ENCODE measurements at places on chromosomes 5 and 9. TPM values are rescaled to one million over a fixed set of nuclear protein-coding genes. Genes with fewer than 3 reads are reported as not detected.

The ANKRD31 gene
- 0.29 TPM for total RNA-seq

DNA sequence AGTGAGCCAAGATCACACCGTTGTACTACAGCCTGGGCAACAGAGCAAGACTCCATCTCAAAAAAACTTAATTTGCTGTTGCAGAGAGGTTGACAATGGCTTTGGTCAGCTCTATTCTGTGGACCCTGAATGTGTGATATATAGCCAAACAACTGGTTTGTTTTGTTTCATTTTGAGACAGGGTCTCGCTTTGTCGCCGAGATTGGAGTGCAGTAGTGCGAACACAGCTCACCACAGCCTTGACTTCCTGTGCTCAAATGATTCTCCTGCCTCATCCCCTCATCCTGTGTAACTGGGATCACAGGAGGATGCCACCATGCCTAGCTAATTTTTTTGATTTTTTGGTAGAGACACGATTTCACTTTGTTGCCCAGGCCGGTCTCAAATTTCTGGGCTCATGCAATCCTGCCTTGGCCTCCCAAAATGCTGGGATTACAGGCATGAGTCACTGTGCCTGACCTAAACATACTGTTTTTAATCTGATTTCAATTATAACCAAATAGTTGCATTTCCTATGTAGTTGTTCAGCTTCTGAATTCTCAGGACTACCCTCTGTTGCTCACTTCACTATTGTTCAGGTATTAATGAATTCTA is 9.8 kb downstream of the RNF183 start:
- H3K36me3 ChIP-seq, result peaks cover 45% of the 10 kb centered on the region
- no peak overlapping the region for H3K4me3 ChIP-seq
- H3K27me3 ChIP-seq, result no peaks in the 10 kb centered on the region
- DNase-seq, result no peak
- no peak overlapping the region for H3K27ac ChIP-seq

GRCh38 chr5:68265822-68266395 is 50.4 kb downstream of the PIK3R1 start:
- no peaks in the 10 kb centered on the region for H3K36me3 ChIP-seq
- no peaks in the 10 kb centered on the region for H3K27me3 ChIP-seq
- peak overlapping the region; percentile 51 for H3K27ac ChIP-seq
- peak overlapping the region; percentile 5 for H3K4me3 ChIP-seq
- peak; percentile 61 for DNase-seq

GRCh38 chr5:127950707-127951391 is 132.7 kb upstream of the SLC12A2 start:
- H3K27ac ChIP-seq, result no peak overlapping the region
- H3K4me3 ChIP-seq, result no peak overlapping the region
- H3K36me3 ChIP-seq, result no peaks in the 10 kb centered on the region
- no peak for DNase-seq

- H3K4me1 ChIP-seq, result peaks cover 19% of the 10 kb centered on the region
- no peak overlapping the region for H3K4me3 ChIP-seq
- H3K27ac ChIP-seq, result no peak overlapping the region
- no peaks in the 10 kb centered on the region for H3K36me3 ChIP-seq
- no peaks in the 10 kb centered on the region for H3K27me3 ChIP-seq
Measured at GRCh38 chr9:33196736-33197135, 29.6 kb upstream of the B4GALT1 start.

DNA sequence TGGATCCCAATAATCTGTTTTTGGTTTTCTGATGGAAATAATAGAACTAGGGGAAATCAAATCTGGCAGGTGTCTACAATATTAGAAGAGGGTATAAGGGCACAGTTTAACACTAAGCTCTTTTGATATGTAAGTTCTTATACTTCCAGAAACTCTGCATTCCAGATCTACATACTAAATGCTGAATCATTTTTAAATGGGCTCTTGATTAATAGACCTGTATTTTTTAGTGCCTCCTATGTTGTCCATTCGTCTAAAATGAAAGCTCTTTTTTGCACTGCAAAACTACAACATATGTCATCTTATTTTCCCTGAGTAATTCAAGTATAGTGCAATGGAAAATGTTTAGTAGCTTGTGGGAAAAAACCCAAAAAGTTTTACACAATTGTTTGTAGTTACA is 44.2 kb downstream of the NR6A1 start:
- no peaks in the 10 kb centered on the region for H3K4me1 ChIP-seq
- H3K4me3 ChIP-seq, result no peak overlapping the region
- H3K27me3 ChIP-seq, result peaks cover 3% of the 10 kb centered on the region
- DNase-seq, result no peak
- no peak overlapping the region for H3K27ac ChIP-seq
- H3K36me3 ChIP-seq, result no peaks in the 10 kb centered on the region

The IL12B gene
- not detected for total RNA-seq

The DIRAS2 gene
- total RNA-seq, result not detected

The NXNL2 gene
- 7.4 TPM for total RNA-seq

The CMYA5 gene
- total RNA-seq, result 2.1 TPM

DNA sequence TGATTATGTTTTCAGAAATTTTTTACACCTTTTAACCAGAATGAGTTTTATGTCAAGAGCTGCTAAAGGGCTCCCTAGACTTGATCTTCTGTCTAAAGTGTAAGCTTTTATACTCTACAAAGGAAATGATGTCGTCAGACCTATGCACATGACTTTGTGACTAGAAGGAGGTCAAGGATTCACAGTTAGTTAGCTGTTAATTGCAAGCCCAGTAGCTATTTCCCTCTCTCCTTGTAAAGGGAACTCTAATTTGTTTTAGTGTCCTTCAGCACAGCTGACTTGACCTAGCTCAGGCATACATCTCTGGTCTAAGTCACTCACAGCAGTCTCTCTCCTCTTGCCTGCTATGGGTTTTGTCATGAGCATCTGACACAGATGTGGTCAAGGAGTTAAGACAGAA is 173.5 kb upstream of the NREP start:
- H3K36me3 ChIP-seq, result no peaks in the 10 kb centered on the region
- peak overlapping the region; percentile 95 for H3K27ac ChIP-seq
- H3K4me1 ChIP-seq, result peaks cover 64% of the 10 kb centered on the region
- no peaks in the 10 kb centered on the region for H3K27me3 ChIP-seq

DNA sequence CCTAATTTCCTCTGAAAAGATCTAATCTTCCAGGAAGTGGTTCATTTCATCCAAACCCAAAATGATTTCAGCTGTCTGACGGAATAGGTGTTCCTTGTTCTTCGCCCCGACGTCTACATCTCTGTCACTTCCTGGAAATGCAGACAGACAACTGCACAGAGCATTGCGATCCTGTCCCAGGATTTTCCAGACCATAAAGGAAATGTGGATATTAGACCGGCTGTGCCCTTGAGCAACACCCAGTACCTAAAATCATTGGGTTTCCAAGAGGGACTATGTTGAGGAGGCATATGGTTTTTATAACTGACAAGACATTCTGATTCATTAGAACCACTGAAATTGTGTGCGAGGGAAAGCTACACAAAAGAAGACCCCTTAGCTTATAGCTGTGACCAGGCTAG is 74.2 kb downstream of the MSX2 start:
- H3K27ac ChIP-seq, result no peak overlapping the region
- H3K4me3 ChIP-seq, result no peak overlapping the region
- H3K36me3 ChIP-seq, result no peaks in the 10 kb centered on the region
- DNase-seq, result no peak
- no peaks in the 10 kb centered on the region for H3K4me1 ChIP-seq

The RNF208 gene
- 0.29 TPM for total RNA-seq

The SPINK4 gene
- total RNA-seq, result not detected

The C9orf153 gene
- under 0.01 TPM for total RNA-seq

The GPX8 gene
- total RNA-seq, result 158 TPM

GRCh38 chr5:175822225-175822624 is 49.2 kb upstream of the CPLX2 start:
- H3K36me3 ChIP-seq, result no peaks in the 10 kb centered on the region
- H3K27ac ChIP-seq, result no peak overlapping the region
- no peaks in the 10 kb centered on the region for H3K4me1 ChIP-seq
- DNase-seq, result no peak
- H3K27me3 ChIP-seq, result no peaks in the 10 kb centered on the region

The ZDHHC11B gene
- not detected for total RNA-seq

GRCh38 chr5:71492817-71493615 is 37.6 kb downstream of the BDP1 start:
- DNase-seq, result no peak
- H3K27me3 ChIP-seq, result no peaks in the 10 kb centered on the region
- H3K4me1 ChIP-seq, result no peaks in the 10 kb centered on the region
- no peak overlapping the region for H3K27ac ChIP-seq
- peaks cover 55% of the 10 kb centered on the region for H3K36me3 ChIP-seq

The OBP2B gene
- total RNA-seq, result not detected

DNA sequence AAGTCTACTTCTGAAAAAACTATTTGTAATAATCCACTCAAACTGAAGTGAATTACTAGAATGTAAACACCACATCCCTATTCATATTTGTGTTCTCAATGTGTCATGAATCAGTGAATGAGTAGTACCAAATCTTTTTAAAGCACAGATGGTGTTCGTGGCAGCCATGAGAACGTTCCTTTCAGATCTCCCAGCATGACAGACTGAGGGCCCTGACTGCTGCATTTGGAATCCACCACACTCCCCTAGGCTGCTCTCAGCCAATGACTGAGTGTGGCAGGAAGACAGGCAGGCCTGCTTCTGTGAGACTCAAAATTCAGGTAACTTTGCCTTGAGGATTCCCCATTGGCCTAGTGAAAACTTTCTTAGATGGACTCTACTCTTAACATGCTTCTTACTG is 10.9 kb upstream of the JMY start:
- no peak for DNase-seq
- no peaks in the 10 kb centered on the region for H3K36me3 ChIP-seq
- no peak overlapping the region for H3K27ac ChIP-seq

- H3K36me3 ChIP-seq, result no peaks in the 10 kb centered on the region
- no peaks in the 10 kb centered on the region for H3K4me1 ChIP-seq
- H3K27ac ChIP-seq, result no peak overlapping the region
- H3K4me3 ChIP-seq, result no peak overlapping the region
- DNase-seq, result no peak
Measured at GRCh38 chr9:14104496-14104895, 209.4 kb downstream of the NFIB start.

DNA sequence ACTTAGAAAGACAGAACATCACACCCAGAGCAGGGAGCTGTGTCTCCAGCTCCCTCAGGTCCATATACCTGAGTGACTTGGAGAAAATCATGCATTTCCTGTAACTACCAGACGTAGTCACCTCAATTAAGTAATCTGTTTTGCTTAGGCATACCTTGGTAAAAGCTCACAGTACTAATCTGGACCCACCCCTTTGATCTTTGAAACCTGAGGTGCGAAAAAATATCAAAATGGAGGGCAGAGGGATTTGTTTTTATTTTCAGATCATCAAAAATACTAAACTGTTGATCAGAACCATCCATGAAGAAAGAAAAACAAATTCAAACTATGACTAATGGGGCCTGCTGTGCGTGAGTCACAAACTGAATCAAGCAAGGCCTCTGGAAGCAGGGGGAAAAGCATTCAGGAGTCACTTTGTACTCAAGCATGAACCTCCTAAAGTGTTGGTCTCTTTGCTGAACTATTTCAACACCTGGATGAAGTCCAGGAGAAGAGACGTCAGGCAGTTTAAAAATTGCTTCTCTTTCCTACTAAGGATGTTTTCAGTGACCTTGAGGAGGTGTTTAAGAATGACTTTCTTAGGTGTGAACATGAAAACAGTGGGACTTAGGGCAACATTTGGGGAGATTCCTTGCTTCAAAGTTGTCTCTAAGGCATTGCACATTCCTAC is 76.3 kb downstream of the MUSK start:
- H3K27me3 ChIP-seq, result no peaks in the 10 kb centered on the region
- no peak for DNase-seq
- no peak overlapping the region for H3K4me3 ChIP-seq
- H3K27ac ChIP-seq, result peak overlapping the region; percentile 97

The SAPCD2 gene
- 0.88 TPM for total RNA-seq

The BARHL1 gene
- not detected for total RNA-seq

- H3K4me3 ChIP-seq, result no peak overlapping the region
- no peaks in the 10 kb centered on the region for H3K4me1 ChIP-seq
Measured at GRCh38 chr5:105877592-105877991, 1793.1 kb downstream of the EFNA5 start.

GRCh38 chr9:34689512-34689911 is 1.6 kb downstream of the CCL19 start:
- no peaks in the 10 kb centered on the region for H3K27me3 ChIP-seq
- H3K27ac ChIP-seq, result no peak overlapping the region
- peaks cover 5% of the 10 kb centered on the region for H3K4me1 ChIP-seq

The CDK5RAP2 gene
- 52.2 TPM for total RNA-seq

DNA sequence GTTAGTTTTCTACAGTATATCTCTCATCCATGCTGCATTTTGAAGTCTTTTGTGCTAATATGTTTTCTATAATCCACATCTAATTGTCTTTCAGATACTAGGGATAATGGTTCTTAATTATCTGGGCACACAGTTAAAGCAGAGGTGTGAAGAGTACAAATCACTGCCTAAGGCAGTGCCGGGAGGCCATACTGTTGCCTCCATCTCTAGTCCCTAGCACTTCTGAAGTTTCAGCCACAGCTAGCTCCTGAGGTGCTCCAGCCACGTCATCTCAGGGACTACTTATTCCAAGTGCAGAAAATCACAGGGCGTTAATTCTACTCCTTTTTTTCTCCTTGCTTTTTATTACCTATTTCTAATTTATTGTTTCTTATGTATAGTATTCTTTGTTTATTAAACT is 760.0 kb upstream of the FAM174A start:
- no peak for DNase-seq
- no peaks in the 10 kb centered on the region for H3K27me3 ChIP-seq
- no peaks in the 10 kb centered on the region for H3K4me1 ChIP-seq
- no peaks in the 10 kb centered on the region for H3K36me3 ChIP-seq

- H3K4me3 ChIP-seq, result no peak overlapping the region
- DNase-seq, result peak; percentile 50
- no peak overlapping the region for H3K27ac ChIP-seq
- no peaks in the 10 kb centered on the region for H3K27me3 ChIP-seq
- peaks cover 50% of the 10 kb centered on the region for H3K36me3 ChIP-seq
Measured at GRCh38 chr5:1462358-1462757, 17.1 kb upstream of the SLC6A3 start.

- peak; percentile 98 for DNase-seq
- H3K4me3 ChIP-seq, result no peak overlapping the region
- no peak overlapping the region for H3K27ac ChIP-seq
- H3K36me3 ChIP-seq, result peaks cover 35% of the 10 kb centered on the region
- no peaks in the 10 kb centered on the region for H3K27me3 ChIP-seq
Measured at GRCh38 chr9:133406480-133407307, 11.1 kb downstream of the REXO4 start.

The PCDHB10 gene
- 2.2 TPM for total RNA-seq

The TSSK1B gene
- 0.72 TPM for total RNA-seq

The MACROH2A1 gene
- total RNA-seq, result 162 TPM

- H3K36me3 ChIP-seq, result no peaks in the 10 kb centered on the region
- DNase-seq, result no peak
- no peaks in the 10 kb centered on the region for H3K27me3 ChIP-seq
- peak overlapping the region; percentile 42 for H3K4me3 ChIP-seq
- peak overlapping the region; percentile 93 for H3K27ac ChIP-seq
- H3K4me1 ChIP-seq, result peaks cover 43% of the 10 kb centered on the region
Measured at GRCh38 chr5:126002222-126002897, 420.8 kb upstream of the GRAMD2B start.

The ZDHHC12 gene
- total RNA-seq, result 32.7 TPM

GRCh38 chr5:149114403-149115312 is 26.6 kb upstream of the ABLIM3 start:
- H3K4me1 ChIP-seq, result peaks cover 13% of the 10 kb centered on the region
- H3K36me3 ChIP-seq, result no peaks in the 10 kb centered on the region
- H3K27ac ChIP-seq, result no peak overlapping the region
- H3K27me3 ChIP-seq, result no peaks in the 10 kb centered on the region
- DNase-seq, result peak; percentile 72
- no peak overlapping the region for H3K4me3 ChIP-seq

- no peaks in the 10 kb centered on the region for H3K36me3 ChIP-seq
- H3K4me3 ChIP-seq, result no peak overlapping the region
- H3K4me1 ChIP-seq, result no peaks in the 10 kb centered on the region
- no peak overlapping the region for H3K27ac ChIP-seq
- peak; percentile 49 for DNase-seq
- H3K27me3 ChIP-seq, result no peaks in the 10 kb centered on the region
Measured at GRCh38 chr9:88574953-88575352, 40.0 kb downstream of the NXNL2 start.
